ENCODE measurements at places on chromosomes 4 and X.

DNA sequence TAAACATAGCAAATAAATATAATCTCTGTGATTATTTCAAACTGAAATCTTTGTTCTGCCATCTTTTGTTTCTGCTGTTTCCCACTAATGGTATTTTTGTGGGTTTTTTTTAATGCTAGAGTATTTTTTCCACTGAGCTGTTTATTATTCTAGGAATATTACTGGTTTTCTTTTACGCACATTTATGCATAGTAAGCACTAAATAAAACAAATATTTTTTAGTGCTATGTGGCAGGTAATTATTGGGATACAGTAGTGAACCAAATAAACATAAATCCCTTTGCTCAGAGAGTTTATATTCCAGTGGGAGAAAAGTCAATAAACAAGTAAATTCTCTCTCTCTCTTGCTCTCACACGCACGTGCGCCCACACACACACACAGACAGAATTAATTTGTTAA is 397.4 kb downstream of the PRDM5 start:
- H3K27me3 ChIP-seq: no peaks in the 10 kb centered on the region
- no peak for DNase-seq
- H3K4me3 ChIP-seq: no peak overlapping the region

GRCh38 chr4:189083769-189084168 is 856.9 kb upstream of the FRG1 start:
- no peak overlapping the region for H3K4me3 ChIP-seq
- no peaks in the 10 kb centered on the region for H3K27me3 ChIP-seq
- no peaks in the 10 kb centered on the region for H3K4me1 ChIP-seq
- no peak overlapping the region for H3K27ac ChIP-seq

DNA sequence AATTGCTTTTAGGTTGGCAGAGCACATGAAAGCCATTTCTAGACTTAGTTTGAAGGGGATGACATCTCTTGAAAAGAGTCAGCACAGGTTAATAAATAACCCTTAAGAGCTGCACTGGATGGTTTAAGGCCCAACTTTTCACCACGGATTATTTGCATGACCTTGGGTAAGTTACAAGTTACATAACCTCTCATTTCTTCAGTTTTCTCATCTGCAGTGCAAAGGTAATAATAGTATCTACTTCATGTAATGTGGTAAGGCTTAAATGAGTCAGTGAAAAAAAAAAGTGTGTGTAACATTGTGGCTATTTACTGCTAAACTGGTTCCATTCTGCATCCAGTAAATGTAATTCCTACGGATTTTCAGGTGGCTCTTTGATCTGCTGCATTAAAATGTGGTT is 715.8 kb downstream of the CCSER1 start:
- H3K27me3 ChIP-seq: no peaks in the 10 kb centered on the region
- DNase-seq: no peak
- H3K4me3 ChIP-seq: no peak overlapping the region
- H3K36me3 ChIP-seq: no peaks in the 10 kb centered on the region
- peaks cover 13% of the 10 kb centered on the region for H3K4me1 ChIP-seq
- no peak overlapping the region for H3K27ac ChIP-seq

- H3K4me1 ChIP-seq: no peaks in the 10 kb centered on the region
- DNase-seq: no peak
- H3K27ac ChIP-seq: no peak overlapping the region
- no peak overlapping the region for H3K4me3 ChIP-seq
- H3K27me3 ChIP-seq: no peaks in the 10 kb centered on the region
Measured at GRCh38 chr4:171674781-171675180, 138.4 kb upstream of the GALNTL6 start.

GRCh38 chr4:98656443-98656842 is 2.0 kb downstream of the TSPAN5 start:
- no peak for DNase-seq
- no peaks in the 10 kb centered on the region for H3K36me3 ChIP-seq
- peaks cover 63% of the 10 kb centered on the region for H3K4me1 ChIP-seq

Measured in endothelial cell of umbilical vein (primary cell).